ENCODE measurements at places on chromosomes 1 and 21. TPM values are rescaled to one million over a fixed set of nuclear protein-coding genes. Genes with fewer than 3 reads are reported as not detected.

Gene TNNT2
- total RNA-seq, result not detected

Gene LCE1C
- total RNA-seq, result not detected

Gene ZNF648
- not detected for total RNA-seq

Gene WNT3A
- total RNA-seq, result not detected

Gene MYCL
- not detected for total RNA-seq

Gene EIF4G3
- total RNA-seq, result 36.0 TPM

Gene WNT2B
- total RNA-seq, result 6.3 TPM

Gene NBPF10
- total RNA-seq, result 1.1 TPM
